Stimulated activated CD8-positive, alpha-beta memory T cell treated with anti-CD3 and anti-CD28 coated beads, Interleukin-15, amount 100 ng/mL, for 1 hour (primary cell): ENCODE measurements at places on chromosomes 12 and 14.

GRCh38 chr14:59200195-59200594 lies 11.7 kb downstream of the DAAM1 start:
- DNase-seq = no peak

GRCh38 chr12:79514730-79515529 lies 175.8 kb downstream of the PAWR start:
- DNase-seq = no peak

DNA sequence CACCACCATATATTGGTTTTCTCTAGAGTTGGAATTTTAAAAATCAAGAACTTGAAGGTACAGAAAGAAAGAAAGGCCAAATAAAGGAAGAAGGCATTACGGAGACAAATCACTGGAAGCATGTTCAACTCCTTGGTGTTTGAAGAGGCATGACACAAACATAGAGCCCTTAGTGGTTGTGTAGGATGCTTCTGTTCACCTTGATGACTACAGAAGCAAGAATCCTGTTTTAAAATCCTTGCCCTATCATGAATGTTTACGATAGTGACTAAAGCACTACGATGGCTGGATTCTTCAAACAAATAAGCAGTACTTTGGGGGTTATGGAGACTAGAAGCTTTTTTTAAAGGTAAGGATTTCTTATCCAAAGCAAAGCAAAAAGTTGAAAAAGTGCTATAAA lies 10.3 kb upstream of the ISM2 start:
- no peak for DNase-seq

GRCh38 chr14:101755591-101756324 lies 5.8 kb upstream of the PPP2R5C start:
- DNase-seq = no peak

GRCh38 chr12:103273645-103274044 lies 222.1 kb downstream of the C12orf42 start:
- no peak for DNase-seq

DNA sequence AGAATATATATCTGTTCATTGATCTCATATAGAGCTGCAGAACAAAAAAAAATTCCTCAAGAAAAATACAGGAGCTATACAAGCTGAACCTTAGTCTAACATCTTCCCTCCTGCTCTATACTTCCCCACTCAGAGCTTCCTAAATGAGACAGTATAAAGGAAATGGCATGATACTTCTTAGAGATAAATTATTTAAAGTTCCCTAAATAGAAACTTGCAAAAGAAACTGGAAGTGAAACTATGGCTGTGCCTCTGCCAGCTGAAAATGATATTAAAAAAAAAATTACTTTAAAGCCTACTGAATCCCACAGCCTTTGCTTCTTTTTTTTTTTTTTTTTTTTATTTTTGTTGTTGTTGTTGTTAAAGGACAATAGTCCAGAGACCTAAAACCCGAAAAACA lies 11.6 kb upstream of the NEK9 start:
- no peak for DNase-seq

DNA sequence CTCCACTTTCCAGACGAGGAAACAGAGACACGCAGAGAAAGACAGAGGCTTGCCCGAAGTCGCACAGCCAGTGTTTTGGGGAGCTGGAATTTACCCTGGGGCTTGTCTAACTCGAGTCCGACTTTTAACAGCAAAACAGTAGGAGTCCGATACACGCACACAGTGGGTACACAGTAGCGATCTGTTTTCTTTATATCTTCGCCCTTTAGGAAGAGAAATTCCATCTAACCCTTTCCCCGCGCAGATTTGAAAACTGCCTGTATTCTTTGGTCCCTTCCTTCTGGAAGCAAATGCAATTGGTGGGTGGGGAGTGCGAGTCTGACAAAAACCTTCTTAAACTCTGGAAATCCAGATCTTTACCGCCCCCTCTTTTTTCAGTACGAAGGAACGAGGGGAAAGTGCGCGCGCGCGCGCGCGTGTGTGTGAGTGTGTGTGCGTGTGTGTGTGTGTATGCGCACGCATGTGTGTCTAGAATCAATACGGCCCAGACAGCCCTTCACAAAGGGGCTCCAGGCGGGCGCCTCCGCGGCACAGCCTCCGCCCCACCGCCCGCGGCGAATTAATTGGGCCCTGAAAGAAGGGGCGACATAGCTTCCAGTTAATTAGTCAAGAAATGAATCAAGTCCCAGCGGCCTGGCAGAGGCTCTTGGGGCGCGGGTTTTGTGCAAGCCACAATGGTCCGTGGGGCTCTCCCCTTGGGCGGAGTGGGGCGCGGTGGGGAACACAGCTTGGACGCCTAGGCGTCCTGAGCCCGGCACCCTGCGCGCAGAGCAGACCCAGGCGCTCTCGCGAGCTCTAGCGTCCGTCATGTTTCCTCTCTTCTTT lies 14.0 kb upstream of the TBX3 start:
- no peak for DNase-seq

GRCh38 chr12:9906873-9907272 lies 25.3 kb downstream of the CLEC2A start:
- DNase-seq = no peak

GRCh38 chr14:32597771-32598170 lies 268.7 kb downstream of the AKAP6 start:
- DNase-seq = no peak

- DNase-seq = peak; percentile 2
These were observed 79.5 kb downstream of the ARMH4 start for GRCh38 chr14:58072288-58073071.

DNA sequence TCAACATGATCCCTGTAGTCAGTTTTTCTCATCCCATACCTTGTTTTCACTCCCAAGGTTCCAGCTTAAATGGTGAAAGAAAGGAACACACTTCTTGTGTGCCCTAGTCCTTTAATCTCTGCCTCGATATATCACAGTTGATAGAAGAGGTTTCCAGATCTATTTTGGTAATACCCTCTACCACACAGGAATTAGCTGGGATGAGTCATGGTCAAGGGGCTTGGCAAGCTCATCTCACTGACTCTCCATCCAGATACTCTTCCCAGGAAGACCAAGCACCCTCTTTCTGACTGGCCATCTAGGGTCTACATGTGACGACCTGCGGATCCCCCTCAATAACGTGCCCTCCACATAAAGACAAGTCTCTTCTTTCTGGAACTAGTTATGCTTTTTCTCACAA lies 277.9 kb downstream of the ITPR2 start:
- no peak for DNase-seq

GRCh38 chr14:68862954-68863594 lies 70.2 kb upstream of the ZFP36L1 start:
- peak; percentile 62 for DNase-seq

DNA sequence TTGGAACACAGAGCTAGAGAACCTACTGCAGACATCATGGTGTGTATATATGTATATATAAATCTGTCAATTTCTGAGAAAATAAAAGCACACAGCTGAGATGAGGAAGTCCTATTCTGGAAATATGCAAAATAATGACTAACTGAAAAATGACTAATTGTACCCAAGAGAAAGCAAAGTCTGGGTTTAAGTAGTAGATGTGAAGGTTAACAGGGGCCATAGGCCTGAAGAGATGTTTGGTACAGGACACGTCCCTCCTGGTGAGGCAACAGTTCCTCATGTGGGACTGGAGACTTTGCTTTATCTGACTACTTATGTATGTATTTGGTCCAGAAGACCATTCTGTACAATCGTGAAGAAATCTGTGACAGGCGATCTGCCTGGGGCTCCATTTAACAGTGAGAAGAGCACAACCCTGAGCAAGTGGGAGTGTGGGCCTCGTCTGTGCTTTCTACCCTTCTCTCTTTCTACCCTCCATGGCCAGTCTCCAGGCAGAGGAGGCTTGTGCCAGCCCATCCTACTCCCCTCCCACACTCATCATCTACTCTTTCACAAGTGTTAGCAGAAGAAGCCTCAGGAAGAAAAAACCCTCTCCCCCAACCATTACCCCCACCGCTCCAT lies 67.5 kb downstream of the SLC41A2 start:
- DNase-seq = no peak

GRCh38 chr14:104650057-104650980 lies 39.1 kb upstream of the INF2 start:
- peak; percentile 37 for DNase-seq
